Left kidney (tissue), 8 donors: ENCODE measurements at places on chromosomes 12 and 14. TPM values are rescaled to one million over a fixed set of nuclear protein-coding genes. Genes with fewer than 3 reads are reported as not detected.
A peak's percentile ranks its signal among the peaks of the same experiment; 100 is the strongest.

- no peak for DNase-seq
Observed at GRCh38 chr14:101763941-101764709, 2.6 kb downstream of the PPP2R5C start.

DNA sequence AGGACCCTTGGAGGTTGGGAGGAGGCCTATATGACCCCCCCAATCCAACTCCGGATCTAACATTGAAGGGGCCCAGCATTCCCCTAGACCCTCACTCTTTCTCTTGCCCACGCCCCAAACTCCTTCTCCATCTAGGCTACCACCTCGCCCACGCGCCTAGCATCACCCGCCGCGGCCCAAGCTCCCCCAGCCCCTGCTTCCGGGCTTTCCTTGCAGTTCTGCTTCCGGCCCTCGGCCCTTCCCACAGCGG, 445 bp downstream of the CERS5 start:
- peak; percentile 36 for DNase-seq

GRCh38 chr12:48175613-48176416, 7.6 kb upstream of the CCDC184 start:
- no peak for DNase-seq

DNA sequence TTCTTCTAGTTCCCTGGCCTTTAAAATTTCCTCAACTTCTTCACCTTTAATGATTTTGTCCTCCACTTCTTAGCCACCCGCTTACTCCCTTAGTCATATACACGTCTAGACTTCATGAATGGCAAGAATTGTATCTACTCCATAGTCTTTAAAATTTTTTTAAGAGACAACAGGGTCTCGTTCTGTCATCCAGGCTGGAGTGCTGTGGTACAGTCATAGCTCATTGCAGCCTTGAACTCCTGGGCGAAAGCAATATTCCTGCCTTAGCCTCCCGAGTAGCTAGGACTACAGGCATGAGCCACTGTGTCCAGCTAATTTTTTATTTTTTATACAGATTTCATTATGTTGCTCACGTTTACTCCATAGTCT, 47.9 kb downstream of the BBS10 start:
- DNase-seq, result no peak

GRCh38 chr12:114254998-114255397, 150.9 kb downstream of the TBX5 start:
- DNase-seq, result no peak

GRCh38 chr14:22433069-22433468, 156.0 kb downstream of the DAD1 start:
- DNase-seq, result no peak

DNA sequence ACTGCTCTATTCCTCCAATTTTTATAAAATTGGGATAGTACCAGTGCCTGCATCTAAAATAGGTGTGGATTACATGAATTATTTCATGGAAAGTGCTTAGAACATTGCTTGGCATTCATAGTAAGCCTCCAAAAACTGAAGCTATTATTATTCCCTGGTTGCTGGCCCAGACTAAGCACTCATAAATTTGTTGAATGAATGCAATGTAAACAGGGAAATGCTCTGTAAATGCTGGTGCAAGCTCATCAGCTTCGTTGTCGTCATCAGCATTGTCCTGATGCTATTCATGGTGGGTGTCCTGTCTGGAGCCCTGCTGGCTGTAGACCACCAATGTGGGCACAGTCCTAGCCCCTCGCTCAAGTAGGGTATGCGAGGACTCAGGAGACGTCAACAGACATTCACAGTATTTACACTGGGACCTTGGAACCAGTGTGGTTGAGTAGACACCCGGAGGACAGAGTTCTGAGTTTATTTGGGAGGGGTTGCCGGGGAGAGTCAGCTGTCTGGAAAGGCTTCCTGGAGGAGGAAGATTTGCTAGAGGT, 16.5 kb downstream of the BDKRB2 start:
- DNase-seq, result no peak

DNA sequence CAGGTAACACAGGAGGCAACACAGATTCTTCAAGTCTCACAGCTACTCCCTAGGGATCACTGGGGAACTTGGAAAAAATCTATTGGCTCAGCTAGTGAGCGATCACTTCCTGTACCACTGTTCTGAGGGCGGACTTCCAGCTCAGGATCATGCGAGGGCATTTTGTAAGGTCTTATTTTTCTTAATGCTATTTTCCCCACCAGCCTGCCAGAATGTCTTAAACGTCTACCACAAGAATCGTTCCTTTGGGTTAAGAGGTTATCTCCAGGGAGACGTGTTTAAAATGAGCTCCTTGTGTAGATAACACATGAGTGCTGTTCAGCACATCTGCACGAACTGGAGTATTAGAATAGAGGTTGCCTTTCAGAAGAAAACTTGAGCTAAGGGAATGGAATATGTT, 162.6 kb downstream of the ETNK1 start:
- DNase-seq, result no peak

DNA sequence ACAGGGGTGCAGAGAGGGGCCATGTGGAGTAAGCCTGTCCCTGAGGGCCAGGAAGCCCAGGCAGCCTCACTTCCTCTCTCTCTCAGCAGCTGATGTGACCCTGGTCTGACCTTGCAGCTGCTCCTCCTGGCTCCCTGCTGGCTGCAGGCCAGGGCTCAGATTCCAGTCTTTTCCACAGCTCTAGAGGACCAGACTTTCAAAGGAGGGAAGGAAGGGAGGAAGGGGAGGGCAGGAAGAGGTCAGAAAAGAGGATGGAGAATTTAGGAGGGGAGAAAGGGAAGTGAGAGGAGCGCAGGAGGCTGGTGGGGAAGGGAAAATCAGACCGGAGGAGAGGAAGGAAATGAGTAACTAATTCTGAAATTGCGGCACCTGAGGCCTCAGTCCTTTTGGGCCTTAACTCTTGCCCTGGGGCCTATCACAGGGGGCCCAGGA, 40.9 kb upstream of the VASH1 start:
- peak; percentile 60 for DNase-seq

GRCh38 chr12:108856428-108857157, 790 bp downstream of the SSH1 start:
- no peak for DNase-seq

GRCh38 chr14:99679543-99679942, 4.6 kb upstream of the CYP46A1 start:
- no peak for DNase-seq

- DNase-seq, result no peak
Observed at GRCh38 chr12:15918066-15918465, 6.9 kb downstream of the DERA start.

GRCh38 chr14:95330591-95331370, 11.1 kb upstream of the CLMN start:
- DNase-seq, result no peak

DNA sequence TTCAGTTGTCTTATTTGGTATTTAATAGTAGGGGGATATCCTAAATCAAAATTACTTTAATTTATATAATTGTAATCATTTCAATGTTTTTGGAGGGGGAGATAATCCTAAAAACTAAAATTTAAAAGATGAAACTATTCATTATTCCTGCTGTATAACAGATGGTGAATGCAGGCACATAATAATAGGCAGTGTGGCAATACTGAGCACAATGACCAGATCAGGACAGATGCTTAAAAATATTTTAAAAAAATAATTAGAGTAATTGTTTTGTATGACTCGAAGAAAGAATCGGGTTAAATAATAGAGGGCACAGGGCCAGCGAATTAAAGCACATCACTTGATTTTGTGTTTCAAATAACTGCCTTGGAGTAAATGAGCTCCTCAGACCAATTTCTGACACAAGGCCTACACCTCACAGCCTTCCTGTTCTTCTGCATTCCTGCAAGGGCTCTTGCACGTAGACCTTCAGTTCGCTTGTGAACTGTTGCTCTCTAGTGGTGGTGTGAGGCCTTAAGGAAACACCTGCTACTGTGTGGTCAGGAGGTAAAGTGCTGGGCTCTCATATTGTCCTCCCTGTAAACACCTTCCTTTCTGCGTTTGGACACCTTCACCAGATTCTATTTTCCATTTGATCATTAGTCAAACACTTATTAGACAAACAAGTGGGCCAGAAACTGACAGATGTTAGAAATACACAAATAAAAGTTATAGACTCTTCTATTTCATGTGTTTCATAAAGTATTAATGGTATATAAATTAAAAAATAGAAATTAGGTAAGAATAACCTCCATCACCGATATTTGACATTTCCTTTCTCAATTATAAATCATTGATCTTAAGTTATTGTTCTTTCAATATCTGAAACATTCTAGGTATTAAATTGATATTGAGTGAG, 29.3 kb upstream of the KLRF1 start:
- peak; percentile 64 for DNase-seq

- peak; percentile 22 for DNase-seq
Observed at GRCh38 chr14:22849212-22849819, 12.9 kb downstream of the MMP14 start.

GRCh38 chr12:87667378-87667777, 361.8 kb downstream of the C12orf50 start:
- DNase-seq, result no peak

DNA sequence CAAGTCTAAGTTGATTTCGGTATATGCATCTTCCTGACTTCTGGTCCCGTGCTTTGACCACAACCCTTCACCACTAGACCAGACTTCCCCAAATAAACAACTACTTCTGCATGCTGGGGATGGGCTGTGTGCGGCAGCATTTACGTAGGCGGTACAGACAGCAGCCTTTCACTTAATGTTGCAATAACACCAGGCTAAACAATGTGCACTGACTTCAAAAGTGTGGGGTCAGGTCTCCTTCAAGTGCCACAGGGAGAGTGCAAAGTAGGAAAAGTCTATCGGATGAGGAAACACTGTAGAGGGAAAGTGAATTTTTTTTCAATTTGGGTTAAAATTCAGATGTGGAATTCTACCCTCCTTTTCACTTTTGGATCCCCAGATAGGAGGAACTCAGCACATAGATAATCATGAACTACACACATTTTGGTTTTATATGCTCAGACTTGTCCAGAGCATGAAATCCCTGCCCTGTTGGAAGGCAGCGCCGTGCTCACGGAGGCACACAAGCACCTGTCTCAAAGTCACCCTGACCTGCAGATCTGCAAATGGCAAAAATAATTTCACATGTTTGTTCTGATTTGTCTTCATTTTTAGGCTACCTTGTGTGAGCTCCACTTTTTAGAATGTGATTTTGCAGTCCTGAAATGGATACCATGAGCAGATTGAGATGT, 3.6 kb upstream of the FOS start:
- DNase-seq, result no peak

GRCh38 chr12:68883151-68883550, 49.8 kb downstream of the CPM start:
- no peak for DNase-seq

DNA sequence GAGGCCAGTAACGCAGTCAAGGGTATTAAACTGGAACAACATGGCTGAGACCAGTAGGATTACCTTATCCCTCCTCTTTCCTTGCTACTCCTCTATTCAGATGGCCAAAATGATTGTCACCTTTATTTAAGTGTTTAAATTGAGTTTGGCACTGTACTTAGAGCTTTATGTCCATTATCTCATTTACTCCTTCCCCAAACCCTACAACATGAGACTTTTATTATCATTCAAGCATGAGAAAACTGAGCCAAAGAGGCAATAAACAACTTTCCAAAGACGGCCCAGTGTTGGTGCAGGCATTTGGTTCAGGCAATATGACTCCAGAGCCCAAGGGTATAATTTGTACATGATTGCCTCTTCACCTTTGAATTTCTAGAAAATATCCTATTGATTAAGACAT, 370.9 kb upstream of the KITLG start:
- DNase-seq, result no peak

DNA sequence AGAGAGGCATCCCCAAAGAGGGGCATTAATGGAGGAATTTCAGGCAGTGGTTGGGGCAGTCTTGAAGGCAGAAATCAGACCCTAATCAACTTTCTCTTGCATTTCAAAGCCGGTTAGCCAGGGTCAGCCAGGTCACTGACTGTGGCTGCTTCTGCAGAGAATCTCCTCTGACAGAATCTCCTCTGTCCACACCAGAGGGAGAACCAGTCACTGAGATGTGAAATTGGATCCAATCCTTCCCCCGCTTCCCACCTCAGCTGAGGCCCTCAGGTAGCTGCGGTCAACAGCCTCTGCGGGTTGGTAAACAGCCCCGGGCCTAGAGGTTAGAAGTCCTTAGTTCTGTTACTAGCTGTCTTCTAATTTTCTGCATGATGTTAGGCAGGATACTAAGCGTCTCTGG, 39.8 kb upstream of the NUAK1 start:
- DNase-seq, result no peak

DNA sequence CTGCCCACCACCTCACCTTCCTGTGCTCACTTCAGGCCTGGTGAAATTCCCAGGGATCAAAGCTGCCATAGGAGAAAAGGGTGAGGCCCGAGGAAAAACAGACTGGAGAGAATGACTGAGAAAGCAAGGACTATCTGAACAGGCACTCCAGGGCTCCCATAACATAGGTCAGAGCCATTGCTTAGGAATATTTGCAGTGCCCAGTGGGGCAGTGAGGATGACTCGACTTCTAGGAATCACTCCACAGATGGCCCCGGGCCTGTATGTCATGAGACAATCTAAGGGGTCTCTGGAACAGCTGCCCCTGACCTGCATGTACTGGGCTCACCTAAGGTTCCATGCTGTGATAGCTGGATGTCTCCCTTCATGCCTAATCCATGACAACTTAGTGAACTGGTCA, 51.6 kb downstream of the GPHB5 start:
- no peak for DNase-seq

DNA sequence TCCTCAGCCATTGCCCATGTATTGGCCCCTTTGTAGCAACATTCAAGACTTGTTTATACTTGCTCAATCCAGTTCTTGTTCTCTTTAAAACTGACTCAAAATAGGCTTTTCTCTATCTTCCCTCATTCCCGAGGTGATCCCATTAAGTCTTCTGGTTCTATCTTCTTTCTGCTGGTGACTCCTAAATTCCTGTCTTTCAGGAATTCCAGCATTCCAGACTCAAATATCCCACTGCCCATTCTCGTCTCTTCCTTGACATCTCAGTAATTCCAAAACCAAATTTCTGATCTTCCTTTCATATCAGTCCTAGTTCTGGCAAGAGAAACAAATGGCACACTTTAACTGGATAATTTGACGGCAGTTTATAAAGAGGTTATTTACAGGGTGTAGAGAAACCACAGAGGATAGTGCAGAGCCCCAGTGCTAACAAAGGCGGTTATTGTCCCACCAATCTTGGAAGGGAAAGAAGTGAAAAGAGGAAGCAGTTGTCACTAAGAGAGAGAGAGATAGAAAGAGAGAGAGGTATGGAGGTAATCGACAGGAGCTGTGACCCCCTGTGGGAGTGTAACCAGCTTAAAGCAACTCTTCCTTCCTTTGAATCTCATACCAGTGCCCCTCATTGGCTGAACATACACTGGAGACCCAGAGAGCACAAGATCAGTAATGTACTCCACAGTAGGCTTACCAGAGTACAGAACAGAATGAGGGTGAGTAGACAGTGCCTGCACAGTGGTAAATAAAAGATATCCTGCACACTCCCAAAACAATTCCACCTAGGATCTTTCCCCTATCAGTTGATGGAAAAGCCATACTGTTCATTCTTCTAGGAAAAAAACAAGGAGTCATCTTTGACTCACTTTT, 177.6 kb upstream of the LMNTD1 start:
- DNase-seq, result no peak

BHLHE41 gene
- polyA plus RNA-seq, result 2.2 TPM

ADAM21 gene
- polyA plus RNA-seq, result 0.93 TPM

ADIPOR2 gene
- polyA plus RNA-seq, result 49.2 TPM

USP15 gene
- 53.4 TPM for polyA plus RNA-seq

LRRC23 gene
- polyA plus RNA-seq, result 20.2 TPM

SIRT4 gene
- 3.3 TPM for polyA plus RNA-seq

AMN gene
- polyA plus RNA-seq, result 23.0 TPM

KRT78 gene
- polyA plus RNA-seq, result not detected

STXBP6 gene
- 9.8 TPM for polyA plus RNA-seq

AHNAK2 gene
- 2.2 TPM for polyA plus RNA-seq

CLEC9A gene
- polyA plus RNA-seq, result 0.76 TPM

NUAK1 gene
- 9.9 TPM for polyA plus RNA-seq

FGD4 gene
- polyA plus RNA-seq, result 19.2 TPM

KRT73 gene
- not detected for polyA plus RNA-seq

CCDC196 gene
- 0.38 TPM for polyA plus RNA-seq

MFAP5 gene
- polyA plus RNA-seq, result 0.25 TPM
